Right renal cortex interstitium (tissue), 3 donors: ENCODE measurements at places on chromosomes 1 and 21.

GRCh38 chr1:223135176-223135942 lies 7.7 kb downstream of the TLR5 start:
- no peak for DNase-seq

DNA sequence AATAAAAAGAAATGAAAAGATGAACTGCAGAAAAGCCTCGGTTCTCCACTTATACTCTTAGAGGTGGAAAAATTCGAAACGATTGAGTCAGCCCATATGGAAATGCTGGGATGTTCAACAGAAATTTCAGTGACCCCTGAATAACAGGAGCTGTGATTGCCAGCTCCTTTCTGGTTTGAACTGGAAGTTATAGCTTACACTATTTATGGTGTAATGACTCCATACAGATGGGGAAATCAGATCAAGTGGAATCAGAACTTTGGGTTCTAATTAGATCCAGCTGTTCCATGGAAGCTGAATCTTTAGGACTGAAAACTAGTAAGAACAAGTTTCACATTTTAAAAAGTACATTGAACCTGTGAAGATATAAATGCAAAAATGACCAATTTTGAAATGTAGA lies 569.3 kb upstream of the ZRANB2 start:
- no peak for DNase-seq

GRCh38 chr1:206905295-206906164 lies 8.3 kb downstream of the IL24 start:
- no peak for DNase-seq

- no peak for DNase-seq
These were observed 19.8 kb downstream of the PRAMEF11 start for GRCh38 chr1:12811409-12811784.

- no peak for DNase-seq
These were observed 9.3 kb upstream of the KLHDC8A start for GRCh38 chr1:205365945-205366463.

GRCh38 chr1:63189677-63190076 lies 132.7 kb upstream of the FOXD3 start:
- no peak for DNase-seq

DNA sequence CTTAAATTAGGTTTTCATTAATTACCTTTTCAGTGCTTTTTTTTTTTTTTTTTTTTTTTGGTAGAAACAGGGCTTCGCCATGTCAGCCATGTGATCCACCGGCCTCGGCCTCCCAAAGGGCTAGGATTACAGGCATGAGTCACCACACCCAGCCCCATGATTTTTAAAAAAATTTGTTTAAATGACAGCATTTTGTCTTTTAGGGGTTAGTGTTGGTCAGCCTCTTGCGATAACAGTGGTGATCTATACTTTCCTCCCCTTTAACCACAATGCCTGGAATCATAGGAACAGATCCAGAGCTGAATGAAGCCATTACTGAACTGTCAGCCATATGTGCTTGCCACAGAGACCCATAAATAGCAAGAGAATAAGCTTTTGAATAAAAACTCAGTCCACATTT lies 73.9 kb downstream of the CACHD1 start:
- DNase-seq = no peak

DNA sequence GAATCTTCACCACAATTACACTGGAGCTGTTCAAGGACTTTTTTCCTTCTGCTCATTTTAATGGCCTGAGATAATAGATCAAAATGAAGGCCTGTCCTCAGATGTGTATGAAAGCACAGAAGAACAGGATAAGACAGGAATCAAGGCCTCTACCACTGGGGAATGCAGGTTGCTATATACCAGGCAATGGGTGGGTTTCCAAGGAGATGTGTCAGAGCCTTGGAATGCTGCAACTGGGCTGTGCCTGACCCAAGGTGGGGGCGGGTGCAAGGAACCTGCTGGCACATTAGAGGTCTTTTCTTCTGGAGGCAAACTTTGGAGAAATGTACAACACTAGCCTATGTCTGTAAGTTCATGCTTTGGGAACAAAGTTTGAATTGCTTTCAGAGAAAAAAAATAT lies 21.7 kb upstream of the LAMC2 start:
- DNase-seq = no peak

DNA sequence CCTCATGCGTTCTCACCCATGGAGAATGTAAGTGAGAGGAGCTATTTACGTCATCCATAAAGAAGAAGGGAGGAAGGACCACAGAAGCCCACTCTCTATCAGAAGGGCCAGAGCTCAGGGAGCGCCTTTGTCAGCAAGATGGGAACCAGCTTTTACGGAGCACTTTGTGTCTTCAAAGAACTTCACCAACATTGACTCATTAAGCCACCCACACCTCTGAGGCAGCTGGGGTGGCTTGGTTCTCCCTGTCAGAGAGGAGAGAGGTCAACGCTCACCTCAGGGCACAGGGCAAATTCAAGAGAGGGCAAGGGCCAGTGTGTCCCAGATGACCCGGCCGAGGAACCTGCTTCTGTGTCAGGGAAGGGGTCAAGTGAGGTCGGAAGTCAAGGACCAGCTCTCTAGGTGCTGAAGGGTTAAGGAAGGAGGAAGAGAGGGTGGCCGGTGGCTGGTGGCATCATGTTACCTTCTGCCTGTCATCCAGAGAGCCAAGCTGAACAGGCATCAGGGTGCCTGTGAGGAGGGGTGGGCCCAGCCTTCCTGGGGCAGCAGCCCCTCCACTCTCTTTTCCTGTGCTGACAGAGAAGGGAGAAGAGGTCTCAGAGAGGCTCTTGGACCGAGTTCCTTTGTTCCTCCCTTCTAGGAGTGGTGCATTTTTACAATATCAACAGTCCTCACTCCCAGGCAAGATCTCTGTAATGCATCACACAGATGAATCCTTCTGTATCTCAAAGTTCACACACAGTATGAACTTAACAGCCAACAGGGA lies 109.0 kb downstream of the ETS2 start:
- no peak for DNase-seq

GRCh38 chr1:93749894-93750301 lies 68.3 kb upstream of the BCAR3 start:
- no peak for DNase-seq

DNA sequence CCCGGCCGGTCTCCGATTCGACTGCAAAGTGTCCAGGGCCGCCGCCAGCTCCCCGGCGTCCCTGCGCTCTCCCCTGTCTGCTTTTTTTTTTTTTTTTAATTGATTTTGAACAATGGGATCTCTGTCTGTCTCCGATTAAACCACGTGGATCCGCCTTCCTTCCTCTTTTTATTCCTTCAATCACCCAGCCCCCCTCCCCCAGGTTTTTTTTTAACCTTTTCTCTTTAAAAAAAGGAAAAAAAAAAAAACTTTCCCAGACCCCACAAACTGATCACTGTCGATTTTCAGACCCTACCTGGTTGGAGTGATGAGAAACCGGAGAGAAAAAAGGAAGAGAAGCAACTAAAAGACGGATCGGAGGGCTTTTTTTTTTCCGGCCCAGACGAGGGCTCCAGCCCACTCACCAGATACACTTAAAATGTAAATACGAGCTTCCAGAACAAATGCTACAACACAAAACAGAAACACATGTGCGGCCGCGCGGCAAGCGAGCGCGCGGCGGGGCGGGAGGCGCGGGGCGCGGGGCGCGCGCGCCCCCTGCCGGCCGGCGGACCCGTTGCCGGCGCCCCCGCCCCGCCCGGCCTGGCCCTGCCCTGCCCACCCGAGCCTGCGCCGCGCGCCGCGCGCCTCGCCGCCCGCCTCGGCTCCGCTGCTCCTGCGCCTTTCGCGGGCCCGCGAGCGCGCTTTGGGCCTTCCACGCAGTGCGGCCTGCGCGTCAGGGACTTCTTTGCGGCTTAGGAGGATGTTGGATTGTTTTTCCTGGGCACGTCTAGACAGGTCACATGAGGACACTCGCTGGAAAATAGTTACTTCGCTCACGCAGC lies at the start of gene RCC2:
TSS of gene RCC2 (minus strand) at position 428 of the 824 bp plus-strand sequence. CDS start 1,163 bp downstream, outside the sequence.
- no peak for DNase-seq

- no peak for DNase-seq
These were observed 83.2 kb downstream of the APP start for GRCh38 chr21:26087223-26087918.

DNA sequence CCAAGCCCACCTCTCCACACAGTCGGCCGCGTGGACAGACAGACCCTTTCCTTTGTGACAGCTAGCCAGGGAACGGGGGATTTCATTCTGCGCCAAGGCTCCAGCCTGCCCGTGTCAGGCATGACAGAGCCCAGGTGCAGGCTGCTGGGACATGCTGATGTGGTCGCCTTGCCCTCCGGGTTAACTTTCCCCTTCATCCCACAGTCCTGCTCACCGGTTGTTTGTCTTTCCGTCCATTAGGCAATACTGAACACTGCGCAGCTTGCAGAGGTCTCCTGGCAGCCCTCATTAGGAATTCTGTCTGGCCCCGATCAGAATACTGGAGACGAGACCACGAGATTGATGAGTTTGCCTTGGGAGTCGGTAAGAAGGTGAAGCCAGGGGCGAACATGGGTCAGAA lies 62.8 kb downstream of the SPSB1 start:
- no peak for DNase-seq

GRCh38 chr1:243287652-243288051 lies 31.8 kb downstream of the SDCCAG8 start:
- DNase-seq = no peak

DNA sequence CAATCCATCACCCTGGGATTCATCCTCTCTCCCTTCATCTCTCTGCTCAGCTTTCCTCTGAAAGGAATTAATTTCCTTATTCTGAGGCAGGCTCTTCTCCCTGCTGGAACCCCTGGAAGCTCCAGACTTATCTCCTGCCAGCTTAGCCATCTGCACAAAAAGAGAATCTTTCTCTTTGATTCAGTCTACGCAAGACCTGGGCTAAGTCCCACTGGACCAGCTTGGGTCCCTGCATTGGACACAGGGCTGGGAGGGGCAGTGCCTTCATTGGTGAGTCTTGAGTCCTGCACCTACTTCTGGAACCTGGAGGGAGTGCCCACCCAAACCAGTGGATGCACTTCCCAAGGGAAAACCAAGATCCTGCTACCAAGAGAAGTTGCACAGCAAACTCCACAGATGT lies 271.7 kb upstream of the CSF3R start:
- no peak for DNase-seq

DNA sequence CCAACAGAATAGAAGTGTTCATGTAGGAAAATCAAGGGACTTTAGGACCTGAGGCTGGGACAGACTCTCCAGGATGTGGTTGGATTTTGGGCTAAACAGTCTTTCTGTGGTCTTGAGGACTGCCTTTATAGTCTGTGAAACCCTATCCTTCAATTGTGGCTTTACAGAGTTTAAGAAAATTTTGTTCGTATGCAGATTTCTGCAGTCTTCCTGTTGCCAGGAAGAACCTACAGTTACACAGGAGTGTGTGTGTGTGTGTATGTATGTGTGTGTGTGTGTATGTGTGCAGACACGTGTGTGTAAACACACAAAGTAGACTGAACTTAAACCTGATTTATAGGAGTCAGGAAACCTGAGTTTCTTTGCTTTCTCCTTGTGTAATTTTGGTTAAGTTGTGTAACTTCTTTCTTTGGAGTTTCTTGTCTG lies 22.8 kb downstream of the NEK7 start:
- no peak for DNase-seq

DNA sequence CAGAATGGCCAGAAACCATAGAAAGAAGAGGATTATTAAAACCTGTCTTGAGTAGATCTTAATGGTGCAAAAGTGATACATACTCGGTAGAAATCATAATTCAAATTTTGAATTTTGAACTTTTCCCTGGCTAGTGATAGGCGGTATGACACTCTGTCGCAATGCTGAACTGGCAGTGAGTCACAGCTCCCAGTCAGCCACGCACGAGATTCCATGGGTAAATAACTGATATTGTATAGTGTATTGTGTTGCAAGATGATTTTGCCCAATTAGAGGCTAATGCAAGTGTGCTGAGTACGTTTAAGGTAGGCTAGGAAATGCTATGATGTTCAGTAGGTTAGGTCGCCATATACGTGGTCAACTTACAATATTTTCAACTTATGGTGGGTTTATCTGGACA lies 207.0 kb downstream of the SIPA1L2 start:
- no peak for DNase-seq
